ENCODE measurements at places on chromosomes 2 and 18.

- DNase-seq = no peak
Observed at GRCh38 chr2:143717053-143717452, 587.8 kb downstream of the ARHGAP15 start.

DNA sequence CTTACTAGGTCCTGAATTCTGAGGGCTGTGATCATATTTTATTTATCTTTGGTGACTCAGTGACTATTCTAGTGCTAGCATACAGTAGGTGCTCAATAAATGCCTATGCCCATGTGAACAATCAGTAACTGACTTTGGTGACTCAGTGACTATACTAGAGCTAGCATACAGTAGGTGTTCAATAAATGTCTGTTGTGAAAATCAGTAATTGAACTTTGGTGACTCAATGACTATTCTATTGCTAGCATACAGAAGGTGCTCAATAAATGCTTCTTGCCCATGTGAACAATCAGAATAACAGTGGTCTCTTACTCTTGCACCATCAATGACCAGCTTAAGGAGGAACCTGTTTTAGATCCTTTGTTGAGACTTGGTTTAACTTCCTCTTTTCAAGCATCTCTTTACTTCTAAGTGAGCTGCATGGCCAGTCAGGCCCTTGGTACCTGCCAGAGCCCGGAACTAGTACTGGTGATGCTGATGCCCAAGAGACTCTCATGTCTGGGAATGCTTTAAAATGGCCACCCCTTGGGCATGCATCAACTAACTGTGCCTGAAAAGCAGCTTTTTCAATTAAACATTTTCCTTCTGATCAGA is 214.9 kb upstream of the SPRED2 start:
- DNase-seq = no peak

DNA sequence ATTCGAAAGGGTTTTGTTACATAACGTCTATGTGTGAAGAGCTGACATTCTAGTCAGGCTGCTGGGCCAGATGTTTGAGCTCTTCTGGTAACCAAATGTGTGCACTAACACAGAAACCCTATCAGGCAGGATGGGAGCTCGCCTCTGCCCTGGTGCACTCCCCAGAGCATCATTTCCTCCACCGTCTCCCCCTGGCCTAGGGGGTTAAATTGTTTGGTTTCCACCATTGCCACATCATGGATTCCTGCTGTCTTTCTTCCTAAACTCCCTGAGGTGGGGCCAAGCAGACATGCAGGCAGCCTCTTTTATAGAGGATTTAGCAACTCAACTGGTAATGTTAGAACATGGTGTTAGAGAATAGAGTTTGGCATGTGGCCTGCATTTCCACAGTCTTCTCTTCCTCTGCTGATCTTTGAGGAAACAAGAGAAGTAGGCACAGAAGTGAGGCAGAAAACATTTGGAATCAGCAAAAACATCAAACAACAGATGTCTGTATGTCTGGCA is 87.3 kb downstream of the ANTXR1 start:
- DNase-seq = no peak

GRCh38 chr18:25446972-25447371 is 95.0 kb upstream of the ZNF521 start:
- no peak for DNase-seq

DNA sequence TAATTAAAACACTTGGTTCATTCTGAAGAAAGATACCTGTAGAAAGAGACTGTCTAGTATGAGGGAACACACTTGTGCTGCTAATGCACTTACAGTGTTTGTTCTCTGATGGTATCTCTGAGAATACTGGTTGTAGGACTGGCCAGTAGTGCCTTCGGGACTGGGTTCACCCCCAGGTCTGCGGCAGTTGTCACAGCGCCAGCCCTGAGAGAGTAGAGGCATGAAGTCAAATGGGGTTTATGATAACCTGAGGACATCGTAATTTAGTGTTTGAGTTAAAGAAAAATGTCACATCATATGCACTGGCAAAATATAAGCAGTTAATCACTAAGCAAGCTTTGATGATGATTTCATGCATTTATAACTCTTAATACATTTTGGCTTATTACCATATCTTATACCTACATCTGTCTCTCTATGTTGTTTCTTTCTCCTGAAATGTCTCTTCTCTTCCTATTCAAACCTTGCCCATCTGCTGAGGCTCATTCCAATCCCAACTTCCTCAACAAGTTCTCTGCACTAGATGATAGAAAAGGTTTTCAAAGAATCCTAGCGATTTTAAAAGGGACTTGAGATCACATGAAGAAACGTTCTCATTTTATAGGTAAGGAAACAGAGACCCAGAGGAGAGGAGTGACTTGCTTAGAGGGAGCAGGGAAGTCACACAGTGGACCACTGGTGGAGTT is 50.2 kb downstream of the ATIC start:
- no peak for DNase-seq

GRCh38 chr18:79952456-79952995 is 1.1 kb upstream of the SLC66A2 start:
- no peak for DNase-seq

DNA sequence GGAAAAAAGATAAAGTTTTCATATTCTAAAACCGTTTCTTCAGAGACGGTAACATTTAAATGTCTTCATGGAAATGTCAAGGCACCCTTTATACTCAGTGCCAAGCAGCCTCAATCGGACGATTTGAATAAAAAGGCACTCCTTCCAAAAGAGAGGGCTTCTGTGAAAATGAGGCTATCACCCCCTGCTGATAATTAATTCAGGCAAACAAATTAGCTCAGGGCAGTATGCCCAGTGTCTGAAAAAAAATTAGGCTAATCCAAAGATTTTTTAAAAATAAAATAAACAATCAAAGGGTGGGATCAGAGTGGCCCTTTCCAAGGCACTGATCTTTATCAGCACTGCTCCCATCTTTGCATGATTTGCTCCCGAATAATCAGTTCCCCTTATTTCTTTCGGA is 151.0 kb upstream of the PID1 start:
- DNase-seq = no peak

DNA sequence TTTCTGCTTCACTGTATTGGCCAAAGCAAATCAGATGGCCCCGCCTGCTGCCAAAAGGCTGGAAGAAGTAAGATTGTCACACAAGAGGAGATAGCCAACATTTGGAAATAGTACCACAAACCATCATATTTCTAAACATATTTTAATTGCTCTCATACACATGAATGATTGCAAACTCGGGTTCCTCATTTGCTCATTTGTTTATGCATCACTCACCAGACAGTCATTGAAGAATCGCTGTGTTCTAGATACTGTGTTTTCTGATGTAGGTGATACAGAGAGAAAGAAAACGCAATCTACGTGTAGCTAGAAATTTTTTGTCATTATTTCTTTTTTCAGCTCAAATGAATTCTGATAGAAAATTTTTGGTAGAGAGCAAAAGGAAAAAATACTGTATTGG is 1103.4 kb downstream of the TSN start:
- DNase-seq = no peak

DNA sequence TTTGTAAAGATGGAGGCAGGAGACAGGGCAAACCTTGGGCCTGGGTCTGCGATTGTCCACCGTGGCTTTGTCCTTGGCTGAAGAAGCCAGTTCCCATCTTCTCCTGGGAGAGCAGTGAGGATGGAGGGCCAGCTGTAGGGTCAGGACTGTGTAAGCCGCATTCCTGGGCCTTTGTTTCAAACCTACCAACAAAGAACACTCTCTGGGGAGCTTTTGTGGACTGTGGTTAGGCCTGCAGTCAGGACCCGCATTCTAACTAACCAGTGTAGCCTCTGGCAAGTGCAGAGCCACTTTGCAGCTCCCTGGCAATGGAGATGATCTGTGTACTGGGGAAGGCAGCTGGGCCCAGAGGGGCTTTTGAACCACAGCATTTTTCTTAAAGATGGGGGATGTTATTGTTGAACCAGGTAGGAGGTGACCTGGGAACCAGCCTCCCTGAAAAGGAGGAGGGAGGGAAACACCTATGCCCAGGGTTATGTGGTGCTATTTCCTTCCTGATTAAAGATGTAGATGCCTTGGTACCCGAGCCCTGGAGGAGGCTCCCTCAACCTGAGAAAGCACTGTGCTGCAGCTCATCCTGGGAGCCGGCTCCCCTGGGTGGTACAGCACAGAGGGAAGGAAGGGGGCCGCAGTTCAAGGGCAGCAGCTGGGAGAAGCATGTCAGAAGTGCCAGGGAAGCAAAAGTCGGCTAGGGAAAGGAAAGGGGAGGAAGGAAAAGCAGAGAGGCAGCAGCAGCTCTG is 12.7 kb upstream of the SMAD4 start:
- no peak for DNase-seq

DNA sequence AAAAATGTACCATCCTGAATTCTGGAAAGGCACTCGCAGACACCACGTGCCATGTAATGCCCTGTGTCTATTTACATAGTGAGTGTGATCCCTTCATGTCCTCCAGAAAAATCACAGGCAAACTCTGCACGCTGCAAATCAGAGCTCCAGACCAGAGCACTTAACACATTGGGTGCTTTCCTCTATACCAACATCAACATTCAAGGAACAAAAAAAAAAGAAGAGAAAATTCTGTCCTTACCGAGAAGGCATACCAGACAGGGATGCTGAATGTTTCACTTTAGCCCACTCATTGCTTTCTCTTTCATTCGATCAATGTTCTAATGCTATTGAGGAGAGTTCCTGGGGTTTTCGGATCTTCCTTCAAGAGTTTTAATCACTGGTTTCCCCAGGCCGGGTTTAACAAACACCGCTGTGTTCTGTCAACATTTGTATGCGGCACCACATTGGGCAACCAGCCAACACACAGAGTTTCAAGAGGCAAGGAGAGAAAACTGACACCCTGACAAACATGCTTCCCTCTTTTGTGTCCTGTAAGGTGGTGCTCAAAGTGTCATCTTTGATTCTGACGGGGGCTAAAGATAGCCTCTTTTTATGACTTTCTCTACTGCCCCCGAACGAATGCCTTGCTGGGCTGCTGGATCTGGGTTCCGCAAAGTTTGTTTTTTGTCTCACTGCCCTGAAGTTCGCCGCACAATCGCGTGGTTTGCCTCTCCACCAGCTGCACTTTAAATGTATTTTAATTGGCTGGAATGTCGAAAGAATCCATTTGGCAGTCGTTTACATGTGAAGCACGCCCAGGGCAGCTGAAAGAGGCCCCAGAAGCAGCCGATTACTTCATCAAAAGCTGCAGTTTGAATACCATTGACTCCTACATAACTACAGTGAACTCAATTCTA is 106.4 kb upstream of the NCKAP5 start:
- no peak for DNase-seq

DNA sequence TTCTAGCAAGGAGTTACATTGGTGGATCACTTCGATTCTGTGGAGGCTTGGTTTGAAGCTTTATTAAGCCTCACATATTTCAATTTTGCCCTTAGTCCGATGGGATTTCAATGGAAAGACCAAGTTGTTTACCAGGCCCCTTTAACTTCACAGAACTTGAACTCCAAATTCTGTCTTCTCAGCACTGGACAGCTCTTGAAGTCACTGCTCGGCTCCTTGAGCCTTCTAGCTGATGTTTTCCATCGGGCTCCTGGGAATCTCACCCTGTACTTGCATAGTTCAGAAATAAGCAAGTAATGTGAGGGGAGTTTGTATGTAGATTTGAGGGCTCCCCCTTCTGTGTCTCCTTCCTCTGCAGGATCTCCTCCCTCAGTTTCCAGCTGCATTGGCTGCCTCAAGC is 15.1 kb downstream of the OXER1 start:
- DNase-seq = no peak

DNA sequence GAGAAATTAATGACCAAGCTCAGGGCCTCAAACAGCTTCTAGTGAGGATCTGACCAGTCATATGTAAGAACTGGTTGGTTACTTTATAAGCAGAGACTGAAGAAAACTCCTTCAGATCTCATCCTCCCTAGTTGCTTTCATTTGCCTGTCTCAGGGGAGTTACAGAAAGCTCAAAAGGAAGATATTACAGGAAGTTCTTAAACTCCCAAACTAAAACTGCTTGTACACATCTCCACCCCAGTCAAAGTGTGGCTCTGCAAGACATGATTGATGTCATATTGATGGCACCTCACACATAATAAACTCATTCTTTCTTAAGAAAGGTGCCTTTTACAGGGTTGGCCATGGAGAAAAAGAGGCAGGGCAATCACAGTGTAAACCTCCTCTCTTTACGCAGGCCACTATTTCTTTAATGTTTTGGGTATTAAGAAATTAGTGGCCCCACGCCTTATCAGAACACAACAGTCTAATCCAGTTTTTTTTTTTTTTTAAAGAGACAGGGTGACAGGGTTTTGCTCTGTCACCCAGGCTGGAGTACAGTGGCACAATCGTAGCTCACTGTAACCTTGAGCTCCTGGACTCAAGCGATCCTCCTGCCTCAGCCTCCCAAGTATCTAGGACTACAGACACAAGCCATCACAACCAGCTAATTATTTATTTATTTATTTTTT is 62.6 kb upstream of the STK17B start:
- DNase-seq = no peak

DNA sequence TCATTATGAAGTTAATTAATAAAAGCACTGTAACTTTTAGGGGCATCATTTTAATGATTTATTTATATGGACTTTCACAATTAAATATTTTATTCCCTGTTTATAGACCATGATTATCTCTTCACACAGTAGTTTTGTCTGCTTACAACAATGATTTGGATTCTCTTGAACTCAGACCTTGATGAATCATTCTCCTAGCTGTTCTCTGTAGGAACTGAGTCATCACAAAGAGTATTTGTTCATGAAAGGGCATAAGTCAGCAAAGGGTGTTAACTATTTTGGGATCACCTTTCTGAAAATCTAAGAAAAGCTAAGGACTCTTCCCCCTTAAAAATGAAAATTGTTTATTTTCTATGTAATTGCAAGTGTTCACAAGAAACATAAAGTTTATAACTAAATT is 461.1 kb upstream of the UBE2E3 start:
- no peak for DNase-seq

GRCh38 chr2:172273910-172274571 is 153.3 kb upstream of the ITGA6 start:
- DNase-seq = no peak

- no peak for DNase-seq
Observed at GRCh38 chr2:100527440-100528015, 35.3 kb upstream of the PDCL3 start.

GRCh38 chr2:104818264-104818663 is 35.7 kb upstream of the POU3F3 start:
- no peak for DNase-seq

GRCh38 chr18:40437517-40437916 is 1517.5 kb upstream of the PIK3C3 start:
- DNase-seq = no peak

DNA sequence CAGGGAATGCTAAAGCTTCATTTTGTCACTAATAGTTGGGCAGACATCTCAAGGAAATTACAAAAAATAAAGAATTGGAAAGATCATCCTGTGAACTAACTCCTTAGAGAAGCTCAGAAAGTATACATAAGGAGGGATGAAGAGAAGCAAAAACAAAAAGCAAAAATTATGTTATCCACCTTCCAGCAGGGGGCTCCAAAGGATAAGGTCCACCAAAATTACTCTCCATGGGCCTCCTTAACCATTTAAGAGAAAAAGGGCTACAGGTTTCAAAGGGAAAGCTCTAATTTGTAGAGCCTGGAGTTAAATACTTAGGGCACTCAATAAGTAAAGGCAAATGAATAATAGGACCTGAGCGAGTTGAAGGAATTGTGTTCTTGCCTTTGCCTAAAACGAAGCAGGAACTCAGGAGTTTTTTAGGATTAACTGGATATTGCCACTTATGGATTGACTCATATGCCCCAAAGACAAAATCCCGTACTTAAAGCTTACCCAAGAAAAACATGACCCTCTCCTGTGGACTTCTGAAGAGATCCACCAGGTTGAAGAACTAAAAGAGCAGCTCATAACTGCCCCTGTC is 1167.9 kb downstream of the DSC3 start:
- DNase-seq = peak; percentile 1
